ENCODE measurements at places on chromosomes 11 and 22.

DNA sequence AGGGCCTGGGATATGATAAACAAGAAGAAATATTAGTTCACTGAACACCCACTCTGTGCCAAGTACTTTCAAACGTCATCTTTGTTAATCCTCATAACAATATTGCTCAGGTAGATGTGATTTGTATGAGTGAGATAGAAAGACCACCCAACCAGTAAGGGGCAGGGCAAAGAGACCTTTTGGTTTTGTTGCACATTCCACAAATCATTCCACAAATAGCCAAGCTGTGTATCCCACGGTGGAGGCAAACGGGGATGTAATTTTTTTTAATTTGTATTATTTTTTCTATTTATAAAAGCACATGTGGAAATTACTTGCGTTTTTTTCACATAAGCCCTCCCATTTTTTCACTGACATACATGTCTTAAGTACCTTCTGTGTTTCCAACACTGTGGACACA lies 29.0 kb downstream of the LAYN start:
- no peak for DNase-seq

DNA sequence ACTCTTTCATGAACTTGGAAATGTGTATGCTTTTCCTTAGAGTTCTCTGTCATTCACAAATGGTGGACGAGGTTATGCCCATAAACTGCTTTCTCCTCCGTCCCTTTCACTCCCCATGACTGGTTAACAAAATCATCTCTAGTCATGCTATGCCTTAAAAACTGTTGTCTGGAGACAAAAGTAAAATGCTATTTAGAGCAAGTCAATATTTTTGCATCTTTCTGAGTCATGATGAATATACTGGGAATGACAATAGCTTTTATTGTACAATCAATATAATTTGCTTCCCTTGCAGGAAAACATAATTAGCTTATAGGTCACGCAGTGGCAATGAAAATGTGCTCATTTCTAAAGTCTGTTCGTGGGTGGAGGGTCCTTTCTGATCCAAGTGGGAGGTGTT lies 216.7 kb upstream of the SORL1-AS1 start:
- DNase-seq, result no peak

- DNase-seq, result no peak
Measured at GRCh38 chr22:30879415-30879797, 89.2 kb downstream of the MORC2 start.

GRCh38 chr11:47078751-47079521 lies 97.7 kb downstream of the ARFGAP2 start:
- no peak for DNase-seq

GRCh38 chr22:36641902-36642640 lies 61.5 kb downstream of the CACNG2 start:
- no peak for DNase-seq

DNA sequence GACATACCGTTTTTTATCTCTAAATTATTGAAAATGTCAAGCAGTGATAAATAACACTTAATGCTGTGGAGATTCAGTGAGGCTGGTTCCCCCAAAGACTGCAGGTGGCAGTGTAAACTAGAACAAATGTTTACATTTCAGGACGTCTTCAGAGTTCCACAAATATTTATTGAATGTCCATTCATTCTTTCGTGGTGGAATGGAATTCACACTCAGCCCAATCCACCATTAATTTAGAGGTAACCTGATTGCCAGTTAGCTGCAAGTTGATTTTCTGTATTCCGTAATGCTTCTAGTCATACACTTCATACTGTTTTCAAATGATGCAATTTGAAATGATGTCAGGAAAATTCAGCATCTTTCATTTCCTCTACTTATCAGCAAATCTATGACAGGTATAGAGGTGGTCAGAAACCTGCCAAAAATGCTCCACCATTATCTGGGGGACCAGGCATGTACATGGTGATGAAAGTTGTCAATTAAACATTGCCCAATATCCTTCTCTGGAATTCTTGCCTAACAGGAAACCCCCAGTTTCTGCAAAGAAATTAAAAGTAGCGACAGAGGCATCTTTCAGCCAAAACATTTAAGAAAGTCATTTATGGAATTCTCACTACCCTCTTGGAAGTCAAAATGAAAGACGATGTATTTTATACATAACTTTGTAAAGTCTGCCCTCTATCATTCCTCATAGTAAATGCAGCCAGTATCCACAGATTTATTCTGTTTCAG lies 94.3 kb upstream of the BMAL1 start:
- DNase-seq, result peak; percentile 16

DNA sequence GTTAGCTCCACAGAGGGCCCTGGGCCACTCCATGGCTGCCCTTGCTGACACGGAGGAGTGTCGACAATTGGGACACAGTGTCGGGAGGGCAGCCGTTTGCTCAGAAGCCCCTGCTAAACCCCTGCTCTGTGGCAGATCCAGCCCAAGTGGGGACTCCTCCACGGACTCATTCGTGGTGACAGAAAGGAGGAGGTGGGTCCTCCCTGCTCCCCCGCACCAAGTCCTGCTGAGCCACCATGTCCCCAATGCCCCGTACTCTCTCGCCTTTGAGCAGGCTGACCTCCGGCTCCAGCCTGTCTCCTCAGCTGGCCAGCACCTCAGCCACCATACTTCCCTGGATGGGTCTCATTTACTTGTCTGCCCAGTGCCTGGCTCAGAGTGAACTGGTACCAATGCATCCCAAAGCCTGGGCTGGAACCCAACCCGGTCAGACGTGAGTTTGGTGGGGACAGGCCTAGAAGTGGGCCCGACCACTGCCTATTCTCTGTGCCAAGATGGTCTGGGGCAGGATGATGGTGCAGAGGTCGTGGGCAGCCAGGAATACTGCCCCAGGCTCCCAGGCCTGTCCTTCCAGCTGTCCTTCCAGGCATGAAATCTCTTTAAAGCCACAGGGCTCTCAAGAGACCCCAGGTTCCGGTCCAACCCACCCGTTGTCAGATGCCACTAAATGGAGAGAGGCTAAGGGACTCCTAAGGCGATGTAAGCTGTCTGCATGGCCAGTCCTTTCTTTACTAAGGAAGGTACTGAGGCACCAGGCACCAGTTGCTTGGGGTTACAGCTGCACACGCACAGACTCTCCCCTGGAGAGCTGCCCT lies 4.3 kb downstream of the CBX6 start:
- no peak for DNase-seq

- no peak for DNase-seq
Measured at GRCh38 chr22:28316014-28316413, 363.6 kb downstream of the TTC28 start.

DNA sequence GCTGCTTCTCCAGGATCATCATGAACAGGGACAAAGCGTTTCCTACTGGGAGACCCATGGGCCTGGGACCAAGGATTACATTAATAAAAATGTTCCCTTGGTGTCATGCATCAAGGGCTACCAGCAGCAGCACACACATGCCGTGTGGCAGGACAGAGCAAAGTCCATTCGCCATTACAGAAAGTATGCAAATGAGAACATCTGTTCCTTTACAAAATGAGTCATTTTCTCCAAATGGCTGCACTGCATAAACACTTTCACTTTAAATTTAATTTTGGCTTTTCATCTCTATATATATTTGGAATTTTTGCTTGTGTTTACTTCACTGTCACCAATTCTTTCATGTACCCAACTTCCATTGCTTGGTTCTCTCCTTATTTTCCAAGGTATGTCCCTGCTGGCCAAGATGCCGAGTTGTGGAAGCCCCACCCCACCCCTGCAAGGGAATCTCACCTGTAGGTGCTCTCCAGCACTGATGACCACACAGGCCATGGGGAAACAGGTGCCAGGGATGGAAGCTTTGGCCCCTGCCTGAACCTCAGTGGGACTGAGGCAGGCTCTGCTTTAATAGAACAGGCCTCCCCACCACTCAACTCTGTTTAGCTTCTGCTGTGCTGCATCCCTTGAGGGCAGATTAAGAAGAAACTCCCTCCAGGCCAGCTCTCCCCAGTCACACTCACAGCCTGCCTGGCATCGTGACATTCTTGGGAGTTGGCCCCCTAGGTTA lies 15.6 kb upstream of the GNAZ start:
- no peak for DNase-seq

DNA sequence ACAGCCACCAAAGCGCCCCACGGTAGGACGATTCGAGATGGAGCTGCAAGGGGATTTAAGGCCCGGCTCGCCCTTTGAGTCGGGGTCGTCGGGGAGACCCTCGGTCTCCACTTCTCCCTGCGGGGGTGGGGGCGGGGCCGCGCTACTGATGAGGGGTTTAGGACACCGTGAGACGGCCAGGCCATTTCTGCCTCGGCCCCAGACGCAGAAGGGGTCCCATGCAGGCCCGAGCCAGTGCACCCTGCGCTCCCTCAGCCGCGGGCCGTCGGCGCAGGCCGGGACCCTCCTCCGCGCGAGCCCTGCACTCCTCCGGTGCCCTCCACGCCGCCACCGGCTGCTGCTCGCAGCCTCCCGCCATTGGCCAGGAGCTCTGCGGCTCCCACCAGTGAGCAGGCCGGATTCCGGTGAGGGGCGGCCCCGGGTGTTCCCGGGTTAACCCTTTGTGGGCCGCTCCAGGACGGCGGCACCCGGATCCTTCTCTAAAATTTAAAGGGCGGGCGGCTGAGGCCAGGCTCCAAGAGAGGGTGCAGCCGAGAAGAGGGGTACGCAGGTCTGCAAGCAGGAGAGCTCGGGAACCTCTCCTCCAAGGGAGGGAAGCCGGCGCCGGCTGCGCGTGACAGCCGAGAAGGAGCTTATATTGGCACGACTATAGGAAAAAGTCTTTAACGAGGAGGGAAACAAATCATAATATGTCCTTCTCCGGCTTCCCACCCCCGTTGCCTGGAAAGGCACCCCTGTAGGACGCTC lies 18.0 kb downstream of the CREB3L1 start:
- DNase-seq, result peak; percentile 92

DNA sequence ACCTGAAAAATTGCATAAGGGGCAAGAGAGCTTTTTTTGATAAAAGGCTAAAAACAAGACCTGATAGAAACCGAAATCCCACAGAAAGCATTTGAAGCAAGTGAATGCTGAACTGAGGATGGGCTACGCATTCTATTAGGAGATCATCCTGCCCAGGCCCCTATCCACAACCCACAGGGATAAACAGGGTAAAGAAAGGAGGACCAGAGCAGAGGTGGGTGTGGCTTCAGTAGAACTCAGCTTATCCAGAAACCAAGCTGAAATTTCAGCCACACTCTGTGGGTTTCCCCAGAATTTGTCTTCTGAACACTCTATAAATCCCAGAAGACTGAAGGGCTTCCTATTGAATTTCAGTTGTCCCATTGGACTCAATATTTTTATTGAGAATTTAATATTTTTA lies 195.1 kb downstream of the ETS1 start:
- no peak for DNase-seq

GRCh38 chr11:101336155-101336554 lies 206.5 kb upstream of the PGR start:
- DNase-seq, result no peak

DNA sequence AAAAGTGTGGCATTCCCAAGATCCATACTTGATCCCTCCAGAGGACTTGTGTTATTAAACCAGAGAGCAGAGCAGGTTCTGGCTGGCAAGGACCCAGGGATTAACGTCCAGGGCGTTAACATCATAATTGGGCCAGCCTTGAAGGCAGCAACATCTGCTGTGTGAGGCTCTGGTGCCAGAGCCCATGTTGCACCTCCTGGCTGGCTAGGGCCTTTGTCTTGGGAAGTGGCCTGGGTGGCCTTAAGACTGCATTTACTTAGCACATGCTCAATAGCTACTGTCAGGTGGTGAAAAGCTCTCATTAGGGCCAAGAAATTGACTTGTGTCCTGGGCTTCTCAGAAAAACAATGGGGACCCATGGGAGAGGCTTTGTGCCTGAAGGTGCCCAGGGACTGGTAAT lies 66.6 kb downstream of the CACNG2 start:
- no peak for DNase-seq

All from AG08396 (cell line).